ENCODE measurements at places on chromosomes 3 and 15. TPM values are rescaled to one million over a fixed set of nuclear protein-coding genes. Genes with fewer than 3 reads are reported as not detected.

The LRRC31 gene
- 0.19 TPM for polyA plus RNA-seq

DNA sequence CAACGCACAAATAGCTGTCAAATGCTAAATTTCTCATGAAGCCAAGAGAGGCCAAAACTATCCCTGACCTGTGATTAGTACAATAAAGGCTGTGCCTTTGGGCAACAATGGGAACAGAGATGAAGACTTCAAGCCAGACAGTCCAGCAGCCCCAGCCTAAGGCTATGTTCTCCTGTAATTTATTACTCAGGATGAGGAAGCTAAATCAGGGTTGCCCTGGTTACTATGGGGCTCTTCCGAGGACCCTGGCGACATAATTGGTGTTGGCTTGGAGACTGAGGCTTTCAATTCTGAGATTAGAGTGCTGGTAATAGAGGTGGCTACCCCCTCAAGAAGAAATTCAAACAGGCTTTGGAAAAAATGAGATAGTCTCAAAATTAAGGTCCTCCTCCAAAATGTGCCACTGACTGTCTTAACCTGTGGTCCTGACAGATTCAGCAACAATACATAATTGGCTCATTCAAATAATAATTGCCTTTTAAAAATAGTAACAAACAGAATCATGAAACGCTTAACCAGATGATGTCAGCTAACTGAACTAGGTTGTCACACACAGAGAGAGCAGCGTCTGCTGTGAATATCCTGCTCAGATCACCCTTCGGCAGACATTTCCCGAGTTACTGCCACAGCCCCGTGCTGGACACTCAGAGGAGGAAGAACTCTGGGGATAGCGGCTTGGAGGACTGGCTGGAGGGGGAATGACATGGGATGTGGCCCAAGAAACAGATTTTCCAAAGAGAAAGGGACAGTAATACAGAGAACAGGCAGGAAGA, 43.0 kb downstream of the NSMCE3 start:
- H3K27me3 ChIP-seq, result peaks cover 47% of the 10 kb centered on the region
- no peak overlapping the region for H3K4me3 ChIP-seq
- no peaks in the 10 kb centered on the region for H3K36me3 ChIP-seq
- no peak overlapping the region for H3K27ac ChIP-seq

- H3K27me3 ChIP-seq, result no peaks in the 10 kb centered on the region
- no peak for DNase-seq
- H3K36me3 ChIP-seq, result no peaks in the 10 kb centered on the region
- H3K4me1 ChIP-seq, result no peaks in the 10 kb centered on the region
- no peak overlapping the region for H3K27ac ChIP-seq
Measured at GRCh38 chr3:98536456-98537017, 4.8 kb downstream of the GPR15 start.

GRCh38 chr3:156356537-156357363, 198.2 kb downstream of the SSR3 start:
- no peaks in the 10 kb centered on the region for H3K27me3 ChIP-seq
- no peak overlapping the region for H3K27ac ChIP-seq
- DNase-seq, result no peak
- H3K4me3 ChIP-seq, result no peak overlapping the region

DNA sequence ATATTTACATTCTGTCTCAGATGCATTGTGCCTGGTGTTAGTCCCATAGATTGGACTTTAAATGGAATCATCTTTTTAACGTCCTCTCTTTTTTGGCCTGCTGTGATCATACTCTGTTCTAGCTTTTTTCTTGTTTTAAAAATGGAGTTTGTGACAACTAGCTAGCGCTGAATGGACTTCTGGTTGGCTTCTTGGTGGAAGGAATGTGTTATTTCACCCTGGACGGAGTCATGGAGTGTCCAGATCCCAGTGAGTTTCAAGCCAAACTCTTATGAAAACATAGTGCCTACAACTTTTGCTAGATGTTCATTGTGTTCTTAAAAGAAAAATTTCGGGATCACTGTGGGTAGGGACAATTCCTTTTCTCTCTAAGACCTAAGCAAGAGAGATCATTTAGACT, 192.6 kb downstream of the TCF12 start:
- H3K27me3 ChIP-seq, result no peaks in the 10 kb centered on the region
- no peak for DNase-seq
- no peaks in the 10 kb centered on the region for H3K36me3 ChIP-seq
- no peak overlapping the region for H3K4me3 ChIP-seq

- H3K27me3 ChIP-seq, result no peaks in the 10 kb centered on the region
- no peak overlapping the region for H3K27ac ChIP-seq
Measured at GRCh38 chr3:113132571-113132996, 78.8 kb upstream of the BOC start.

- H3K4me1 ChIP-seq, result no peaks in the 10 kb centered on the region
- H3K36me3 ChIP-seq, result no peaks in the 10 kb centered on the region
- DNase-seq, result no peak
- H3K27me3 ChIP-seq, result no peaks in the 10 kb centered on the region
Measured at GRCh38 chr3:73661265-73661664, 36.5 kb upstream of the PDZRN3 start.

GRCh38 chr15:57503051-57503702, 88.5 kb upstream of the MYZAP start:
- H3K4me3 ChIP-seq, result no peak overlapping the region
- H3K27me3 ChIP-seq, result no peaks in the 10 kb centered on the region
- H3K4me1 ChIP-seq, result no peaks in the 10 kb centered on the region
- no peaks in the 10 kb centered on the region for H3K36me3 ChIP-seq

DNA sequence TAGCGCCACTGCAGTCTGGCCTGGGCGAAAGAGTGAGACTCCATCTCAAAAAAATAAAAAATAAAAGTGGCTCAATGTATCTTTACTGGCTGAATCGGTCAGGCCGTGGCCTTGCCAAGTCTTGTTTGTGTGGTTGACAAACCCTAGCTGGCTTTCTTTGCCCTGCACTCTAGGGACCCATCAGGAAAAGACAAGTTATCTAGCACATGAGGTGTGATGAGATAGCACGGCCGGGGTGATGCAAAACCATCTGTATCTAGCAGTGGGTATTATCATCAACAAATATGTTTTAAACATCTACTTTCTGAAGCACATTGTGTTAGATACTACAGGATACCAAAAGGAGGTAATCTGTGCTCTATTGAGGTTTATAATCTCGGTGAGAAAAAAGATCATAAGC, 3.9 kb upstream of the DPP8 start:
- H3K27ac ChIP-seq, result no peak overlapping the region
- H3K4me3 ChIP-seq, result no peak overlapping the region
- H3K36me3 ChIP-seq, result no peaks in the 10 kb centered on the region
- H3K27me3 ChIP-seq, result no peaks in the 10 kb centered on the region
- DNase-seq, result no peak

DNA sequence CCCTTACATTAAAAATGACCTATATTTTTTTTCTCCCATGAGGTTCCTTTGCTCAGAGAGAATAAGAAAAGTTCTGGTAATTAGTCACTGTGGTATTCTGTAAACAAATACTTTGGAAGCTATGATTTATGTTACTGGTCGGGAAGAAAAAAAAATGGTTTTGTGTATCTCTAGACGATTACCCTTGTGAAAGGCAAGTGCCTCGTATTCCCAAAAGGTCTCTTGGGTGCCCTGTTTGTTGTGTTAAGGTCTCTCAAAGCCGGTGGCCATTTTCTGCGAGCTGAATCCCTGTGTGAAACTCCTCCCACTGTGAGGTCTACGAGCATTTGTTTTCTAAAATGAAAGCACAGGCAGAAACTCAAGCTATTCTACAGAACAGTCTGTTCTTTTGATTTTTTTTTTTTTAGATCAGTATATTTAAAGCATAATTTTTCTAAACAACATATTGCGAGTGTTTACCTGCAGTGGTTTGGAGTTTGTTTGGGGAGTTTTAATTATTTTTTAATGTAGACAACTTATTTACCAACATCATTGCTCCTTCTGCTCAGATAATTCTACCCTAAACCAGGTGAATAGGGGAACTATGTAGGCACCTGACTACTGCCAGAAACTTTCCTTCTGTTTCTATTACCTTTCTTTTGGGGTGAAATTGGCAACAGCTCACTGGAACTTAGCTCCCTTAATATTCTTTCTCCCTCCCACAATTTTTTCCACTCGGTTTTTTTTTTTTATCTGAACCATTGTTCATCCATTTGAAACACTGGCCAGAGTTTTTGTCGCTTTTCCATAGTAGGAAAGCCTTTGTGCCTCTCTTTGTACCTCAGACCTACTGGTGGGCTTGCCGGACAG, 44.0 kb downstream of the ZBTB38 start:
- peak overlapping the region; percentile 86 for H3K27ac ChIP-seq
- H3K36me3 ChIP-seq, result no peaks in the 10 kb centered on the region
- DNase-seq, result no peak
- peaks cover 85% of the 10 kb centered on the region for H3K4me1 ChIP-seq
- no peaks in the 10 kb centered on the region for H3K27me3 ChIP-seq
- no peak overlapping the region for H3K4me3 ChIP-seq

- H3K27ac ChIP-seq, result no peak overlapping the region
- H3K27me3 ChIP-seq, result peaks cover 11% of the 10 kb centered on the region
- peaks cover 4% of the 10 kb centered on the region for H3K4me1 ChIP-seq
- H3K4me3 ChIP-seq, result no peak overlapping the region
Measured at GRCh38 chr15:71374607-71375352, 259.5 kb downstream of the THSD4 start.

- H3K27me3 ChIP-seq, result no peaks in the 10 kb centered on the region
- H3K4me3 ChIP-seq, result no peak overlapping the region
- H3K4me1 ChIP-seq, result peaks cover 7% of the 10 kb centered on the region
- H3K27ac ChIP-seq, result peak overlapping the region; percentile 58
- no peaks in the 10 kb centered on the region for H3K36me3 ChIP-seq
Measured at GRCh38 chr15:48596415-48596814, 49.1 kb downstream of the FBN1 start.

The SAMMSON gene
- polyA plus RNA-seq, result not detected

- no peak overlapping the region for H3K4me3 ChIP-seq
- H3K4me1 ChIP-seq, result no peaks in the 10 kb centered on the region
- DNase-seq, result no peak
- no peak overlapping the region for H3K27ac ChIP-seq
- no peaks in the 10 kb centered on the region for H3K27me3 ChIP-seq
Measured at GRCh38 chr3:68148447-68148846, 494.0 kb upstream of the SUCLG2 start.

DNA sequence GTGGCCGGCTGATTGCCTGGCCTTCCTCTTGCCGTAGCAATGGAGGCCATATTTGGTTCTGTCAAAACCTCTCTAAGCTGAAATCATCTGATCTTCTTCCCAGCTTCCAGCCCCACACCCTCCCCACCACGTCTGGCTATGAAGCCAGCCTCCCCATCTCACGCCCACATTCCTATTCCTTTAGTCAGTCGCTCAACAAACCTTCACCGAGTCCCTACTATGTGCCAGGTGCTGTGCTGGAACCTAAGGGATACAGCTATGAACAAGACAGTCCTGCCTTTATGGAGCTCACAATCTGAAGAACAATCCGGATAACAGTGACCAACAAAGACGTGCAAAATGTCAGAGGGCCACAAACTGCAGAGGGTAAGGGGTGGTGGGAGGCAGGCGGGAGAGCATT, 31.9 kb upstream of the SMAD6 start:
- no peaks in the 10 kb centered on the region for H3K36me3 ChIP-seq
- H3K4me1 ChIP-seq, result peaks cover 7% of the 10 kb centered on the region
- H3K4me3 ChIP-seq, result no peak overlapping the region
- H3K27ac ChIP-seq, result no peak overlapping the region
- no peak for DNase-seq

- DNase-seq, result no peak
- no peak overlapping the region for H3K27ac ChIP-seq
- H3K4me3 ChIP-seq, result no peak overlapping the region
- peaks cover 8% of the 10 kb centered on the region for H3K4me1 ChIP-seq
Measured at GRCh38 chr3:23723930-23724329, 81.8 kb upstream of the UBE2E1 start.

GRCh38 chr15:29480949-29481348, 211.3 kb upstream of the NSMCE3 start:
- no peak for DNase-seq
- no peak overlapping the region for H3K27ac ChIP-seq
- no peaks in the 10 kb centered on the region for H3K36me3 ChIP-seq
- H3K4me1 ChIP-seq, result no peaks in the 10 kb centered on the region
- no peak overlapping the region for H3K4me3 ChIP-seq

DNA sequence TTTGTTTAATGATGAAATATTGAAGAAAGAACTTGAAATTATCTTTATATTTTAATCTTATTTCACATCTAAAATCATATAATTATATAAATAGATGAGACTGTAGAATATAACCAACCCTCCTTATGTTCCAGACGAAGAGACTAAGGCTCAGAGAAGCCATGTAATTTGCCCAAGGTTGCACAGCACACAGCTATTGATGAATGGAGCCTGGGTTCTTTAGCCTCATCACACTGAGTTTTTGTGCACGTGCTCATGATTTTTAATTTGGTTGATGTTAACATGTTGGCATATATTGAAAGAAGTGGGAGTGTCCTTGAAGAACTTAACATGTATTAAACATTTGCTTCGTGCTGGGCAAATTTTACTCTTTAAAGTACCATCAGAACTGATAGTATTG, 151.6 kb downstream of the FNDC3B start:
- no peaks in the 10 kb centered on the region for H3K27me3 ChIP-seq
- no peaks in the 10 kb centered on the region for H3K4me1 ChIP-seq
- DNase-seq, result no peak

DNA sequence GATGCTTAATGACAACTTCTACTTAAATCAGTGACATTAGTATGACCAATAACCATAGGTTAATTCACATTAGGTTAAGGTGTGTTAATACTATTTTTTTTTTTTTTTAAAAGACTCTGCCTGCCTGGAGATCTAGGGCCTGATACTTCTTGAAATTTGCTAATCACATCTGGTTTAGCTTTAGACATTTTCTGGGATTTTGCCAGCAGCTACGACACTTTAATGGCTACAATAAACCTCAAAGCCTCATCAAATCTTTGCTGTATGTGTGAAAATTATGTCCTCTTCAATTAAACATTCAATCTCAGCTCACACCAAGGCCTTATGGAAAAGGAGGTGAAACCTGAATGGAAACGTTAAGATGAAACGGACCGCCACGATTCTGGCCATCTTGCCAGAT, 167.9 kb downstream of the GREM1 start:
- H3K4me3 ChIP-seq, result no peak overlapping the region
- H3K27ac ChIP-seq, result no peak overlapping the region
- H3K36me3 ChIP-seq, result no peaks in the 10 kb centered on the region
- H3K27me3 ChIP-seq, result no peaks in the 10 kb centered on the region

DNA sequence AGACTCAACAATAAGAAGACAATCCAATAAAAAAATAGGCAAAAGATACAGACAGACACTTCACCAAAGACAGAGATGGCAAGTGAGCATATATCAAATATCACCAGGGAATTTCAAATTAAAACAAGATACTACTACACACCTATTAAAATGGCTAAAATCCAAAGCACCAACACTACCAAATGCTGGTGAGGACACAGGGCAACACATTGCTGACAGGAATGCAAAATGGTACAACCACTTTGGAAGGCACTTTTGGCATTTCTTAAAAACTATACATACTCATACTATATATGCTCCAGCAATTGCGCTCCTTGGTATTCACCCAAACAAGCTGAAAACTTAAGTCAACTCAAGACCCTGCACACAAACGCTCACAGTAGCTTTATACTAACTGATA, 12.9 kb downstream of the DLG1 start:
- no peak overlapping the region for H3K27ac ChIP-seq
- no peak for DNase-seq
- H3K36me3 ChIP-seq, result peaks cover 17% of the 10 kb centered on the region
- no peaks in the 10 kb centered on the region for H3K27me3 ChIP-seq
